GM12892 (cell line): ENCODE measurements at places on chromosomes 12 and 14.

- no peak for DNase-seq
Observed at GRCh38 chr12:73656375-73656774, 881.3 kb upstream of the ATXN7L3B start.

DNA sequence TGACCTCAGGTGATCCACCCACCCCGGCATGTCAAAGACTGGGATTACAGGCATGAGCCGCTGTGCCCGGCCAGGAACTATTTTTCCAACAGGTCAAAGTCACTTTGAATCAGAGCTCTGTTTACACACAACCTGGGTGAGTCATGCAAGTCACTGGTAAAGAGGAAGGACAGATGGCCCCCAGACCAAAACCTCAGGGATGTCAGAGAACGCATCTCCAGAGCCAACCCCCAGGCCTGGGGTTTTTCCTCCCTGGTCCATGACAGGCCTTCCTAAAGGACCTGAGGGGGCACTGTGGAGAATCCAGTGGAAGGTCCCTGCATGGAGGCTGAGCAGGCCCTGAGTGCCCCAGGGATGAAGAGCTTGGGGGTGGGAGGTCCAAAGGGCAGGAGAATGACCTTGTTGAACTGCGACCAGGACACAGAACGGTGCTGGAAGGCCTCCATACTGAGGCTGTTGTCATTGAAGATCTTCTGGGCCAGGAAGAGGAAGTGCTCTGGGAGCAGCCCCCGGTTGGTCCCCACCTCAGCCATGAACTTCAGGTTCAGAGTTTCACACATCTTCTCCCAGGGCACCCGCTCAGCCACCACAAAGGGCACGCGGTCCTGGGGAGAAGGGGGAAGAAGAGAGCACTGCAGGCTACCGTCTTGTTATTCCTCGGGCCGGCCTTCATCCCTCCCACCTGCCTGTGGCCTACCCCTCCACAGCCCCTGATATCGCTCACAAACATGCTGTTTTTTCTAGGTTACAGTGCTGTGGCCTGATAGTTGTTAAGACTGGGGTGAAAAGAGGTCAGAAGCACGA, 9.1 kb downstream of the STAT6 start:
- no peak for DNase-seq

DNA sequence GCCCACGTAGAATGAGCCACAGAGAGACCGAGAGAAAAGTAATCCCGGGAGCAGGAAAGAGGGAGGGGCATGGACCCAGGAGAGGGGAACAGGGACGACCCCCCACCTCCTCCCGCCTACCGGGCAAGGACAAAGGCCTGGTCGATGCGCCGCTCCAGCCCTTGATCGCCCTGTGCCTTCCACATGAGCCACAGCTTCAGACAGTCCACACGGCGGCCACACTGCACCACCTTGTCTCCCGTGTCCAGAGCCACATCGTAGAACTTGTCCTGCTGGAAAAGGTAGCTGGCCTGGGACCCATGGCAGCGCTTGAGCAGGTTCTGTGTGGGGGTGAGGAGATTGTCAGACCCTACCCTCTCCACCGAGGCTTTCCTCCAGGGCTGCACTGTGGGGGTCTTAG, 20.5 kb upstream of the ZNF740 start:
- DNase-seq: no peak

GRCh38 chr12:53984901-53985691, at the start of gene HOXC10:
TSS of gene HOXC10 (plus strand) at chr12:53985146. CDS start at chr12:53985260, 114 bp downstream.
- DNase-seq: peak; percentile 76

- DNase-seq: no peak
Observed at GRCh38 chr14:82521191-82521590, 987.5 kb upstream of the SEL1L start.

GRCh38 chr12:7001921-7002591, 16.2 kb downstream of the LPCAT3 start:
- no peak for DNase-seq

GRCh38 chr14:89029961-89030694, 205.7 kb downstream of the TTC8 start:
- DNase-seq: no peak

GRCh38 chr14:34971801-34972200, 11.0 kb upstream of the SRP54 start:
- no peak for DNase-seq

DNA sequence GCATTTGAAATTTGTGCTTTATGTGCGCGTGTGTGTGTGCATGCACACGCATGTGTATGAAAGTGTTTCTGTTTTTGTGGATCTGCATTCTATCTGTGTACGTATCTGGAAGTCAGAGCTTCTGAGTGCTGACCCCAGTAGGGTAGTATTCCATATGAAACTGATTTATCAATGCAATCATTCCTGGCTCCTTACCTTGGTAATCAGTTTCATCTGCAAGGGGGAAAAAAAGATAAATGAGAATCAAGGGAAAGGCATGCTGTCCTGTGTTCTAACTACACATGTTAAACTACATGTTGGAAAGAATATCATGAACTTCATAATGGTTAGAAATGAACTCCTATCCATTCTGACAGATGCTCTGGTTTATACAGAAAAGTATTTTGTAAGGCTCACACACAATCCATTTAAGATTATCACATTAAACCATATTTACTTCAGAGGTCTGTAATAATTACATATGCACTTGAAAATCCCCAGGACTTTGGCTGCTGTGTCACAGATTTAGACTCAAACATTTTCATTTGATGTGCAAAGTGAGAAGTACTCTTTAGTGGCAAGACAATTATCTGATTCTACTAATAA, 276.1 kb upstream of the LMO3 start:
- no peak for DNase-seq

DNA sequence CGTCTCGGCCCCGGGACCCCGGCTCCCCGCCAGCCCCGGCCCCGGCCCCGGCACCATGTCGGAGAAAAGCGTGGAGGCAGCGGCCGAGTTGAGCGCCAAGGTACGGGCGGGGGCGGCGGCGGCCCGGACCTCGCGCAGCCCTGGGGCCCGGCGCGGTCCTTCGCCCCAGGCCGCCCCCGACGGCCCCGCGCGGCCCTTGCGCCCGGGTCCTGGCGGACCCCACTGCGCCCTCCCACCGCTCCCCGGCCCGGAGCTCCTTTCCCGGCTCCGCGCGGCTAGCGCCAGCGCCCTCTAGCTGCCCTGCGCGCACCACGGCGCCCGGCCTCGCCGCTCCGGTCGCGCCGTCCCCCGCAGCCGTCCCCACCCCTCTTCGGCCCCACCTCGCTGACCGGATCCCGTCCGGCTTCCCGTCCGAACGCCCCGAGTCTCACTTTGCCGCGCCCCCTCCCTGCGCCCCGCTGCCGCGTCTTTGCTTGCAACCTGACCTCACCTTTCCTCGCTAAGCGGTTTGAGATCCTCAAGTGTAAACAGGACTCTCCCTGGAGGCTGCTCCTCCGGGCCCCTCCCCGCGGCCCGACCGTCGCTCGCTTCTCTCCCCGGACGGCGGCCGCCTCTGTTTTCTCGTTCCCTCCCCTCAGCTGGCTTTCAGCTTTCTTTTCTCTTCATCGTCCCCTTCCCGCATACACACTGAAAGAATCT, 637 bp downstream of the PTMS start:
- DNase-seq: peak; percentile 71

GRCh38 chr12:32005496-32006125, 46.4 kb downstream of the RESF1 start:
- no peak for DNase-seq
